ENCODE measurements at places on chromosomes 1 and 21.

- no peak for DNase-seq
Observed at GRCh38 chr1:73979684-73980083, 218.3 kb downstream of the LRRIQ3 start.

DNA sequence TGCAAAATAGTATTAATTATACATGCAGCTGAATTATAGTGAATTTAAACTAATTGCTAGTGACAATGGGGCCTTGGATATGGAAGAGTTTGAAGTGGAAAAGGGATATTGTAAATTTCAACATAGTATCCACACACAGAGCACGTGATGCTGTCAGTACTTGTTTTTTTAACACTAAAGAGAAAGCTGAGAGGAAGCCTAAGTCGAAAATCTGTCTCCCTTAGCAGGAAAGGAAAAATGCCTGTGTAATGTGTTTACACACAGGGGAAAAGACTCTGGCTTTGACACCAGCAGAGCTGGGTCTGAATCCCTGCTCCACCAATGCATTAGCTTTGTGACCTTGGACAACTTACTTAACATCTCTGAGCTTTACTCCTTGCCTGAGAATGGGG is 42.6 kb downstream of the PCSK9 start:
- no peak for DNase-seq

- DNase-seq = no peak
Observed at GRCh38 chr1:63693944-63694571, 79.8 kb upstream of the ROR1 start.

DNA sequence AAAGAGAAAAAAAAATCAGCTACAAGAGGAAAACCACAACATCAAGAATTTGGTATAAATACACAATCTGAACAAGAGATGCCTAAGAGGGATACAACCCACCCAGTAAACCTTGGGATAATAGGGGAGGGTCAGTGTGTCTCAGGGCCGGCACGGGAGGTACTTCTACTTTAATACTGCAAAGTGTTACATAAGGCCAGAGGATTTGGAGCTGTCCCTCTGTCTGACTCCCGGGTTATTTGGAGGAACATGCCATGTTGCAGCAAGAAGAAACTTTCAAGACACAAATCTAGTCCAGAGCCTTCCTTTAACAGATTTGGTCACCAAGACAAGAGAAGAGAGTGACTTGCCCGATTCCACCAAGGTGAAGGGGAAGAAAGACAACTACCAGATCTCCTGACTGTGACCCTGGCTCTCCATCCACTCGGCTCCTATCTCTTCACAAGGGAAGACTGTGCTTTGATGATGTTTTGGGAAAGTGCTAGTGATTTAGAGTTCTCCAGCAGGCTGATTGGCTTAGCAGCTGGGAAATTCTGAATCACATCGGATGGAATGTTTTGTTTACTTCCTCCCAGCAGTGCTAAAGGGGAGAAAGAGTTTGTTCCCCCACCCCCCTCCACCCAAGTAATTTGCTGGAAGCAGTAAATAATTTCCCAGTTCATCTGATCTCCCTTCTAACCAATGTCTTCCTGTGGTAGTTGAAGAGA is 29.3 kb downstream of the SGIP1 start:
- no peak for DNase-seq

- no peak for DNase-seq
Observed at GRCh38 chr1:150554086-150554452, 4.9 kb downstream of the ADAMTSL4 start.

GRCh38 chr1:17617787-17618557 is 78.5 kb downstream of the ARHGEF10L start:
- no peak for DNase-seq

- DNase-seq = no peak
Observed at GRCh38 chr1:210787800-210788199, 346.1 kb downstream of the KCNH1 start.

DNA sequence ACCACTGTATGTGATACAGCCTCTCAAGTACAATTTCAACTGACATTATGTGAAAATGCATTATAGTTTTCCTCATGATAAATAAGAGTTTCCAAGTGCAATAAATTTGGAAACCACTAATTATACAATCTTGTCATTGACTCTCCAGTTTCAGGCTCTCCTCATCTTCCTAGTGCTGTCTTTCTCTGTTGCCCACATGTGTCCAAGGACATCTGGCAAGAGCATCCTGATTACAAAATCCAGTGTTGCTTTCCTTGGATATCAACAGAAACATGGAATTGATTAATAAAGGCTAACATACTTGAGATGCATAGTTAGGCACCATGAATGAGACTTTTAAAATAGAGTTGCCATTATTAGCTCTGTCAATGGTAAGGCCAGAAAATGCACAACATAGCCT is 15.6 kb upstream of the MAP10 start:
- DNase-seq = no peak

- DNase-seq = no peak
Observed at GRCh38 chr1:73136975-73137374, 854.6 kb upstream of the NEGR1 start.

- no peak for DNase-seq
Observed at GRCh38 chr21:33944185-33944763, 28.7 kb upstream of the ATP5PO start.

GRCh38 chr1:210292231-210292871 is 36.4 kb upstream of the HHAT start:
- peak; percentile 14 for DNase-seq

GRCh38 chr1:39422614-39423013 is 68.8 kb upstream of the BMP8A start:
- DNase-seq = no peak

DNA sequence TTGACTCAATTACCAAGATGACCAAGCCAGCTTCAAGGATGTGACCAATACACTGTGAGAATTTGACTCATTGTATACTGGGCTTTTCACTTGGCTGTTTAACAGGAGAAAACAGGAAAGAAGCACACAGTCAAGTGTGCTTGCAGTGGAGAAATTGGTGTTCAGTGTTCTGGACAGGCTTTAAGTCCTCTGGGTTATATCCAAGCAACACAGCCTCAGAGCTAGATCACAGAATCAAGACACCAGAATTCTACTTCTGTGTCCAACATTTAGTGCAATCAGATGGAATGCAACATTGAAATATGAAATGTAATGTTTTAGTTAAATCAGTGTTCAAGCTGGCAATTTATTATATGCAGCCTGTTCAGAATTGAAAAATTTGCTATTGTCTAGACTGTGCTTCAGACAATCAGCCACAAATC is 694.4 kb downstream of the LTN1 start:
- no peak for DNase-seq

GRCh38 chr1:174819596-174819995 is 180.2 kb upstream of the CACYBP start:
- no peak for DNase-seq

GRCh38 chr1:40750451-40750908 is 33.1 kb upstream of the KCNQ4 start:
- no peak for DNase-seq

DNA sequence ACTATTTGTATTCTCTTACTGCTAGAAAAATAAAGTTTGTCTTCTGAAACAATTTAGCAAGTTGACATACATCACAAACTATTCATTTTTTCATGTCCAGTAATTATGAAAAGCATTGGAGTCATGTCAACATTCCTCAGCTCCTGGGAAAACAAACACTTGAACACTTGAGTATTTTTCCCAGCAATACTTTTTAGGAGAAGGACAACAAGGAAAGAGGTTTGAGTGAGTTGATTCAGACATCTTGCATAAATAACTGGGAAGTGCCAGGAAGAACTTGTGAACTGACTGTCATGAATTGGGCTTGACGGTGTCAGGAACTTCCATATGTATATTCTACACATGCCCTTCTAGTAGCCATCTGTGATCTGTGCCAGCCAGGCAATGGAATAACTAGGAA is 195.6 kb downstream of the HMCN1 start:
- DNase-seq = no peak

- DNase-seq = no peak
Observed at GRCh38 chr1:62401034-62401760, 35.7 kb upstream of the USP1 start.

DNA sequence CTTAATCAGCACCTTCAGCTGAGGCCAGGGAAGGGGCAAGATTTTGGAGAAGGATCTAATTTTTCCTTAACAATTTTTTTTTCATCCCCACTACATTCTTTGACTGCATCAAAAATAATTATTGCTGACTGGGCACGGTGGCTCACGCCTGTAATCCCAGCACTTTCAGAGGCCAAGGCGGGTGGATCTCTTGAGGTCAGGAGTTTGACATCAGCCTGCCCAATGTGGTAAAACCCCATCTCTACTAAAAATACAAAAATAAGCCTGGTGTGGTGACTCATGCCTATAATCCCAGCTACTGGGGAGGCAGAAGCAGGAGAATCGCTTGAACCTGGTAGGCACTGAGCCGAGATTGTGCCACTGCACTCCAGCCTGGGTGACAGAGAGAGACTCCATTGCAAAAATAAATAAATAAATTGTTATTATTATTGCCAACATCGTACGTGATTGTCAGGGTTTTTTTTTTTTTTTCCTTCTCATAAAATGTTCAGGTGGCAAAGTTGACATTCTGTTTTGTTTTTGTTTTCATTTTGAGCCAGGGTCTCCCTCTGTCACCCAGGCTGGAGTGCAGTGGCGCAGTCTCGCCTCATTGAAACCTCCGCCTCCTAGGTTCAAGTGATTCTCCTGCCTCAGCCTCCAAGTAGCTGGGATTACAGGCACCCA is 37.3 kb upstream of the MORC3 start:
- DNase-seq = no peak

GRCh38 chr1:5910276-5910620 is 82.0 kb downstream of the NPHP4 start:
- no peak for DNase-seq

DNA sequence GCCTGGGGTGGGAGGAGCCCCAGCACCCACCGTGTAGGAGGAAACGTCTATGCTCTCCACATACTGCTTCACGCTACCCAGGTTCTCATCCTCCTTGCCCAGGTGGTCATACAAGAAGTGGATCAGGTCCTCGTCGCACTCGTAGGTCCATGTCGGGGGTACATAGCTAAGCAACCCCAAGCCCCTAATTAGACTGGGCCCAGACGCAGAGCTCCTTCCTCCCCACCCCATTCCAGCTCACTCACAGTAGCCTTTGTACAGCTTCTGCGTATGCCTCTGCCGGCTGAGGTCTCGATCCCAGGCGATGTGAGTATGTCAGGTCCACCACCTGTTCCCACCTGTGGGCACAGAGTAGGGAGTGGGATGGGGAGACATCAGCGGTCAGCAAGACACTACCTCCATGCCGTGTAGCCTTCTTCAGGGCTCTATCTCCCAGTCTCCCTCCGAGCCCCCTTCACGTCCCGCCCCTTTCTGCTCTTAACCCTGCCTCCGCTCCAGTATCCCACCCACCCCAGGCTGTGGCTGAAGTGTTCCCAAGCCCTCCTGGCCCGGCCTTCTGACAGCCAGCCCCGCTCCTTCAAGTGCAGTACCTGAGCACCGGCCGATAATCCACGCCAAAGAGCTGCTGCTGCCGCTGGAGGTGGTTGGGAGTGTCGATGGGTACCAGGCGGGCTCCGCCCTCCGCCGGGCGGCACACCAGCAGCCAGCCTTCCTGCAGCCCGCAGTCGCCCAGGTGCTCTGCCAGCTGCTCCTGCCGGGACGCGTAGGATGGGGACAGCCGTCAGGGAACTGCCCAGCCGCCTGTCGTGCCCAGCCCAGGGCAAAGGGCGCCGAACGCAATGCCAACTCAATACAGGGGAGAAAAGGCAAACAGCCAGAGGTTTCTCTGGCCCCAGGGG is 919 bp downstream of the HECTD3 start:
- DNase-seq = no peak

GRCh38 chr1:185816460-185816859 is 82.3 kb downstream of the HMCN1 start:
- DNase-seq = no peak

- no peak for DNase-seq
Observed at GRCh38 chr1:45297666-45298356, 28.9 kb upstream of the HPDL start.

- DNase-seq = no peak
Observed at GRCh38 chr1:8908388-8909151, 30.1 kb upstream of the ENO1 start.

DNA sequence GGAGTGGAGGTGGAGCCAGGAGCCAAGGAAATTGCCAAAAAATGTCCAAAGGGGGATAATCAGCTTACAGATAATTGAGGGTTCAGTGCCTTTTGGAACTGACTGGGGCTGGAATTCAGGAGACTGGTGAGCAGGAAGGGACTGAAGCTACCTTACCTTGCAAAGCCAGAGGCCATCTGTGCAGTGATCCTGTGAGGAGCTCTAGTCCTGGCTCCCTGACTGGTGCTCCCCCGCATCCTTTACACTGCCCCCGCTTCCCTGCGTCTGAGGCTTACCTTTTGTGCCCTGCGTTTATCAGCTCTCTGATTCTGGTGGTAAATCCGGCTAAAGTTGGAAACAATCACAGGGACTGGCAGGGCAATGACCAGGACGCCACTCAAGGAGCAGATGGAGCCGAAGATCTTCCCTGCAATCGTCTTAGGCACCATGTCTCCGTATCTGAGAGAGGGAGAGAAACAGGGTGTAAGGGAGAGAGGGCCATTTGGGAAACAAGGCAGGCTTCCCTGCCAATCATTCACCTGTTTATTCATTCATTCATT is 31.0 kb downstream of the DDX20 start:
- DNase-seq = no peak

DNA sequence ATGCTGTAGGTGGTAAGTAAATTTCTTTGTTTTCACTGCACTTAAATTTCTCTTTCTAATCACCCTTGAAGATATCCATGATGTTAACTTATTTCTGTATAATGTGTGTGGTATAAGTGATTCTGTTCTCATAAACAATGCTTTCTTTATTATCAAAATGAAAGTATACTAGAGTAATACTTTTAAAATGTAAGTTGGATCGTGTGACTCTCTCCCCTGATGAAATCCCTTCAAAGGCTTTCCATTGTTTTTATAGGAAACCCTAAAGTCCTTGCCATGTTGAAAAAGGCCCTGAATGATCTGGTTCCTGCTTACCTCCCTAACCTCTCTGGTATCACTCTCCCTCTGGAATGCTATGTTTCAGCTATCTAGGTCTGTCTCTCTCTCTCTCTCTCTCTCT is 191.1 kb upstream of the LHX8 start:
- DNase-seq = no peak

DNA sequence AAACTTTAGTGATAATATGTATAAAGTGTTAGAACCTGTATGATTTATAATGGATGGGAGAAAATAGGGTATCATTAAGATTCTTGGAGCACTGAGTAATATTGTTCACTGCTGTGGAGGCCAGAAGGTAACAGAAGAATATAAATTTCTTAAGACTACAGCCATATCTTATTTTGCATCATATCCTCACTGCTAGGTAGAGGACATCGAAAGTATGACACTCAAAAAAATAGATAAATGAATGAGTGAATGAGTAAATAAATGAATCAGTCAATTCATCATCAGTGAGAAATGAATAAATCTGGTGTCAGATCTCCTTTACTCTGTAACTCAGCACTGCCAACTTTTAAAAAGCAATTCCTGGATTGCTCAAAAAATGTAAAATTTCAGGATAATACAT is 33.2 kb downstream of the RGS13 start:
- no peak for DNase-seq

- DNase-seq = no peak
Observed at GRCh38 chr1:211752317-211752716, 76.9 kb upstream of the NEK2 start.

- DNase-seq = no peak
Observed at GRCh38 chr21:45131537-45131999, 57.2 kb downstream of the ADARB1 start.

Measured in stimulated activated CD8-positive, alpha-beta memory T cell treated with anti-CD3 and anti-CD28 coated beads, Interleukin-7, amount 100 ng/mL, for 24 hours (primary cell).